ENCODE measurements at places on chromosomes 2 and 18.

DNA sequence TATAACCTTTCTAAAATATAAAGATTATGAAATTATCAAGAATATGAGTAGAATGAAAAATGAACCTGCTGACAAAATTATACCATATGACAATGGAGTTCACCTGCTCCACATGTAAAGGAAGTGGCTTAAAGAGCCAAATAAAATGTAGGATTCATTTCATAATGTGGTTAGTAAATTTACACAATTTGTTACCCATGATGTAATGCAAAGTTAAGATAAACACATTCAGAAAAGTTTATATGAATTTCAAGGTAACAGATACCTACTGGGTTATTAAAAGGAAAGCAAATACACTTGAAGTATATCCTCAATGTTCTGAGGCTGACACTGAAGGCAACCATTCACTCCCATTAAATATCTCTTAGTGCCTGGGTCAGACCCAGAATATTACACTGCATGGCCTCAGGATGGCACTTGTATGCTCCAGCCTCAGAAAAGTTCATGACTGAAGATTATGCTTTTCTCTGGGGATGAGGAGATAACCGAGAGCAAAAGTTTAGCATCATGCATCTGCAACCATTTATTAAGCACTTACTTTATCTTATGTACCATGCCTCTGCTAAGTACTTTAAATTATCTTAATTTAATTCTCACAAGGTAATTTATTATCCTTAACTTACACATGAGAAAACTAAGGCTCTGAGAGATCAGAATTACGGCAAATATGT, 6.2 kb downstream of the STRN start:
- no peak for DNase-seq

- DNase-seq, result no peak
Observed at GRCh38 chr18:48284743-48285142, 124.4 kb downstream of the ZBTB7C start.

DNA sequence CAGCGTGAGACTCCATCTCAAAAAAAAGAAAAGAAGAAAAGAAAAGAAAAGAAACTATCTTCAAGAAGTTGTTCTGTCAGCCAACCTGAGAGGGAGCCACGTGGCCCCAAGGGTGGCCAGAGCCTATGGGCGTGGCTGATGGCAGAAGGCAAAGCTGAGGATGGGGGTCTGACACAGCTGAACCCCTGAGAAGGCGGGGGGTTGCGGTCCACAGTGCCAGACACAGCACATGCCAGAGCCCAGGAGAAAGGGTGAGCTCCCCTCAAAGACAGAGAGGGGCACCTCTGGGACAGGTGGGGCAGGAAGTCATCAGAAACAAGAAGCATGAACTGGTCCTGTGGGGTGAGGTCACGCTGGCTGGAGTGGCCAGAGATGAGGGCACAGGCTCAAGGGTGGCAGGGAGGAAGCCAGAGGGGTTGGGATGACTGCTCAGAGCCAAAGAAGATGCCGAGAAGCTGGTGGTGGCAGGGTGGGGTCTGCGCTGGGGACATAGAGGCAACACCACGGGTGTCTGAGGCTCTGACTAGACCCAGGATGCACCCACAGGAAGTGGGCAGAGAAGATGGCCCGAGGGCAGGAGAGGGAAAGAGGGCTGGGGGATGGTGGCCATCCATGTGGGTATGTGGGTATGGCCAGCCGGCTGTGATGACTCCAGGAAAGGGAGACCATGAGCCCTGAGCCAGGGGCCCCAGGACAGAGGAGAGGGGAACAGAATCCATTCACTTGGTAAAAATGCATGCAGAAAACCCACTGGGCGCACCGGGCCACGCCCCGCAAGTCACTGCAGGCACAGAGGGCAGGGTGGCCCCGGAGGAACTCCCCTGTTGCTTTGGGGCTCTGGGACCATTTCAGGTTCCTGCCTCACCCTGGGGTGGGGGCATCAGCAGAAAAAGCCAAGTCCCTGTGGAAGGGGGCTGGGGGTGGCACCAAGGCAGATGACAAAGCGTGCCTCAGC, 8.4 kb downstream of the KIF1A start:
- no peak for DNase-seq

GRCh38 chr2:72427022-72427861, 279.6 kb upstream of the CYP26B1 start:
- no peak for DNase-seq

GRCh38 chr2:195151711-195152110, 505.3 kb upstream of the SLC39A10 start:
- no peak for DNase-seq

DNA sequence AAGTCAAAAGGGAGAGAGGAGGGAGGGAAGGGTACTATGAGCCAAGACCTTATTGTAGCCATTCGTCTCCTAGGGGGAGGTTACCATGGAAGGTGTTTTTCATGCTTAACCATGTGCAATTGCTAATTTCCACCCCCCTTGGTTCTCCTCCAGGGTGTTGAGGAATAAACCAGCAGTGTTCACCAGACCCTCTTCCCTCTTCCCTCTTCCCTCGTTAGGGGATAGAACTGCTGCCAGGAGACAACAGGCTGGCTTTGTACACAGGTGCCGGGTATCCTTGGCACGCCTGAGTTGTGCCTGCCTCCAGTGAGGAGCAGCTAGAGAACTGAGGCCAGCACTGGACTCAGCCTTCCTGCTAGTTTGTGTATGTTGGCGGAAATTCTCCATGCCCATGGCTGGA, 41.1 kb upstream of the ARL5A start:
- no peak for DNase-seq

DNA sequence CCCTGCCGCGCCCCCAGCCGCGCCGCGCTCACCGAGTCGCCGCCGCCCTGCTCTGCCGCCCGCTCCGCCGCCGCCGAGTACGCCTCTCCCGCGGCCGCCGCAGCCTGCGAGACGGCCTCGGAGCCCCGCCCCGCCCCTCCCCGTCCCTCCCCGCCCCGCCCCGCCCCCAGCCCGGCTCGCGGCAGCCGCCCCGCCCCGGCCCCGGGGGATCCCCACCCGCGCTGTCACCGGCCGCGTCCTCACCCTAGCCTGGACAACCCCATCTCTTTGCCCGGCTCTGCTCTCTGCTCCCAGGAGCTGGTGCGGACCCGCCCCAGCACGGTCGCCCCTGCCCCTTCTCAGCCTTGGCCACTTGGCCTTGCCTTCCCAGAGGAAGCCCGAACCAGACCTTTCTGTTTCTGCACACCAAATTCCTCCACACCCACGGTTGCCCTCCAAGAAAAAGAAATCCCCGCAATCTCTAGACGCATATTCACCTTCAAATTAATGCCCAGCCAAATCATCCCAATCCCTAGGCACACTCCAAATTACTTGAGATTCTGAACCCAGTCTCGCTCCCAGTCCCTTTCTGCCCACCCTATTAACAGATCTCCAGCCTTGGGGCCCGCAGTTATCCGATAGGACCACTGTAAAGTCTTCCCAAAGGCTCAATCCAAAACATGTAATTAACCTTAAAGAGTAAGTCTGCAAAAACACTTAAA, at the start of gene CYRIA:
Gene CYRIA (minus strand): TSS at position 87 of the 701 bp plus-strand sequence. CDS start 77,715 bp downstream, outside the sequence.
- DNase-seq, result peak; percentile 56

DNA sequence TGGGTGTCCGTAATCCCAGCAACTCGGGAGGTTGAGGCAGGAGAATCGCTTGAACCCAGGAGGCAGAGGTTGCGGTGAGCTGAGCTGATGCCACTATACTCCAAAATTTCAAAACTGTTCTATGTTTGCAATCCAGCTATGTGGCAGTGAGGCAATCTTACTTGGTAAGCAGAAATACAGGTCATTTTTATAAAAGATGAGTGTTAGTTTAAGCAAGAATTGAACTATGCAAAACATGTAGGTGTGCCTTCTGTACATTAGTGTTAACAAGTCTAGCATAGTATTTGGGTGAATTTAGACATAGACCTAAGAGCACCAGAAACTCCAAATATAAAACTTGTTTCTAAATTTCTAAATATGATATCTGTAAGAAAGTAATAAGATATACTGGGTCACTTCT, 7.2 kb downstream of the DSC1 start:
- DNase-seq, result no peak

- peak; percentile 90 for DNase-seq
Observed at GRCh38 chr2:112623913-112624777, 21.6 kb upstream of the SLC20A1 start.

DNA sequence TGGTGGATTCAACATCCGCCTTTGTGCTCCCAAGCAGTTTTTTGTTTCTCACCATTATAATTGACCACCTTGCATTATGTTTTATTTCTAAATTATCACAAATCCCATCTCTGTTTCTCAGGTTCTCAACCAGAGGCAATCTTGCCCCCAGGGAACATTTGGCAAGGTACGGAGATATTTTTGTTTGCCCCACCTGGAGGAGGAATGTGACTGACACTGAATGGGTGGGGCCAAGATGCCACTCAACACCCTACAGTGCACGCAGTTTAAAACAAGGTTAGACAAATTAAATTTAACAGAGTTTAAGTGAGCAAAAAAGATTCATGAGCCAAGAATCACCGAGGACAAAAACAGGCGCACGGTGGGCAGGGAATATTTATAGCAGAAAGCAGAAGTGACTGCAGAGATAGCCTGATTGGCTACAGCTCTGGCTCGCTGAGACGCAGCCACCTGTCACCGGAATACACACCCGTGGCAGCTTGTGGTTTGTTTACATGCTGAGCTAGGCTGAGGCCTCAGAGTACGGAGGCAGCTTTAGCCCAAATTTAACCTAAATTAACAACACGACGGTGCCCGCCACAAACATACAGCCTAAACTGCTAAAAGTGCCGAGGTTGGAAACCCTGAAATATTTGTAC, 150.0 kb upstream of the ALKAL2 start:
- DNase-seq, result peak; percentile 81
